Heart right ventricle (tissue), 16 donors: ENCODE measurements at places on chromosomes 4 and X.

- no peak for DNase-seq
- no peak overlapping the region for H3K4me3 ChIP-seq
- H3K27ac ChIP-seq: no peak overlapping the region
Measured at GRCh38 chr4:137032222-137032621, 500.1 kb downstream of the PCDH18 start.

- H3K27me3 ChIP-seq: no peaks in the 10 kb centered on the region
- no peaks in the 10 kb centered on the region for H3K4me1 ChIP-seq
- H3K4me3 ChIP-seq: no peak overlapping the region
- no peak for DNase-seq
- no peaks in the 10 kb centered on the region for H3K36me3 ChIP-seq
Measured at GRCh38 chrX:4588466-4588865, 875.0 kb upstream of the PRKX start.

DNA sequence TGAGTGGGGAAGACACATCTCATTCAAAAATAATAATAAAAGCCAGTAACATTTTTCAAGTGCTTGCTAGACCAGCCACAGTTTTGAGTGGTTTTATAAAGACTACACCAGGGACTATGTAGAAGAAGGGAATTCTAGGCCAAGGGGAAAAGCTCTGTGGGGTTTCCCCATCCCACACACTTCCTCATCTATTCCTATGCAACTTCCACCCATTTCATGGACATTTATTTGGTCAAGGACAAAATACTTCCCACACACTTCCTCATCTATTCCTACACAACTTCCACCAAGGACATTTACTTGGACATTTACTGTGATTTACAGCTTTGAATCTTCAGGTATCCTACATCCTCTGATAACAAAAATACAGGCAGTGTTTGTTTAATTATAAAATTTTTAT, 86.5 kb upstream of the KLF3 start:
- no peak overlapping the region for H3K27ac ChIP-seq
- no peaks in the 10 kb centered on the region for H3K27me3 ChIP-seq
- no peaks in the 10 kb centered on the region for H3K36me3 ChIP-seq
- H3K4me1 ChIP-seq: no peaks in the 10 kb centered on the region
- no peak overlapping the region for H3K4me3 ChIP-seq

GRCh38 chr4:189804894-189805293, 135.8 kb upstream of the FRG1 start:
- DNase-seq: peak; percentile 44
- no peaks in the 10 kb centered on the region for H3K27me3 ChIP-seq
- no peaks in the 10 kb centered on the region for H3K4me1 ChIP-seq
- no peak overlapping the region for H3K27ac ChIP-seq
- no peak overlapping the region for H3K4me3 ChIP-seq

DNA sequence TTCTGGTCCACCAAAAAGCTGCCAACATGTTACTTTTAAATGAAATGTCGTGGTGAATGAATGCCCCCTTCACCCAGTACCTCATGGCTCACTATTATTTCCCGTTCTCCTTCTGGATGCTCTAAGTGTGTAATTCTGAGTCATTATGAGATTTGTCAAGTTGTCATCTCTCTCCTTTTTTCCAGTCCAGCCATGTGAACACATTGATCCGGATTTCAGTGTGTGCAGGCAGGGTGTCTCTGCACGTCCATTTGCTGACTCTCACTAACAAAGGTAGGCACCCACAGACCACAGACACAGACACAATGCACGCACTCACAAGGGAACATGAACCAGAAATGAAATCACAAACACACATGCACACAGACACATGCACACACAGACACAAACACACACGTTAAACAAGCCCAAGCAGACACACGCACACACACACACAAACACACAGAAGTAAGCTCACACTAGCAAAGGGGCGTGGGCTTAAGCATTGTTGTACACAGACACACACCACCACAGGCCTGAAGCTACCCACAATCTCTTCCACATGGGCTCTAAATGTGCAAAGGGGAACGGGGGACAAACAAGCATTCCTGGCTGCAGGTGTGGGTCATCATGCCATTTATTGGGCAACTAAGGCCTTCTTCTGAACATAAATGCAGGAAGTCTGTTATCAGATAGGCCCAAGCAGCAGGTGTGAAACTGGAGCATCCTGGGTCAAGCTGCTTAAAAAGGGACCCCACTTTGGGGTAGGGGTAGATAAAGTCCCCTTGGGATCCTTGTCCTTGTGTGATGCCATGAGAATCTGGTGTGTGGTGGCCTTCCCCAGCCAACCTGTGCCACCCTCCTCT, 58.1 kb downstream of the NBDY start:
- H3K36me3 ChIP-seq: no peaks in the 10 kb centered on the region
- H3K27ac ChIP-seq: no peak overlapping the region
- no peaks in the 10 kb centered on the region for H3K27me3 ChIP-seq

GRCh38 chr4:12987284-12987683, 496.9 kb downstream of the RAB28 start:
- no peaks in the 10 kb centered on the region for H3K36me3 ChIP-seq
- no peak overlapping the region for H3K27ac ChIP-seq
- H3K4me1 ChIP-seq: no peaks in the 10 kb centered on the region
- DNase-seq: no peak

DNA sequence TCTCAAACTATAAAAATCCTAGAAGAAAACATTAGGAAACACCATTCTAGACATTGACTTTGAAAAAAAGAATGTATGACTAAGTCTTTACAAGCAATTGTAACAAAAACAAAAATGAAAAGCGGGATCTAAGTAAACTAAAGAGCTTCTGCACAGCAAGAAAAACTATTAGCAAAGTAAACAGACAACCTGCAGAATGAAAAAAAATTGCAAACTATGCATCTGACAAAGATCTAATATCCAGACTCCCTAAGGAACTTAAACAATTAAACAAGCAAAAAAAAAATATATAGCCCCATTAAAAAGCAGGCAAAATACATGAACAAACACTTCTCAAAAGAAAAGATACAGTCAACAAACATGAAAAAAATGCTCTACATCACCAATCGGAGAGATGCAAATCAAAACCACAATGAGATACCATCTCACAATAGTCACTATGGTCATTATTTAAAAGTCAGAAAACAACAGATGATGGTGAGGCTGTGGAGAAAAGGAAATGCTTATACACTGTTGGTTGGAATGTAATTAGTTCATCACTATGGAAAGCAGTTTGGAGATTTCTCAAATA, 168.1 kb downstream of the EPHA5 start:
- no peak overlapping the region for H3K4me3 ChIP-seq
- no peaks in the 10 kb centered on the region for H3K27me3 ChIP-seq
- DNase-seq: no peak
- H3K4me1 ChIP-seq: no peaks in the 10 kb centered on the region

- H3K27ac ChIP-seq: no peak overlapping the region
- H3K4me1 ChIP-seq: no peaks in the 10 kb centered on the region
- no peaks in the 10 kb centered on the region for H3K36me3 ChIP-seq
- H3K4me3 ChIP-seq: no peak overlapping the region
- no peaks in the 10 kb centered on the region for H3K27me3 ChIP-seq
Measured at GRCh38 chr4:138407329-138407728, 165.2 kb upstream of the SLC7A11 start.

GRCh38 chr4:41600243-41600912, 62.4 kb downstream of the LIMCH1 start:
- peak; percentile 23 for DNase-seq
- H3K36me3 ChIP-seq: no peaks in the 10 kb centered on the region

DNA sequence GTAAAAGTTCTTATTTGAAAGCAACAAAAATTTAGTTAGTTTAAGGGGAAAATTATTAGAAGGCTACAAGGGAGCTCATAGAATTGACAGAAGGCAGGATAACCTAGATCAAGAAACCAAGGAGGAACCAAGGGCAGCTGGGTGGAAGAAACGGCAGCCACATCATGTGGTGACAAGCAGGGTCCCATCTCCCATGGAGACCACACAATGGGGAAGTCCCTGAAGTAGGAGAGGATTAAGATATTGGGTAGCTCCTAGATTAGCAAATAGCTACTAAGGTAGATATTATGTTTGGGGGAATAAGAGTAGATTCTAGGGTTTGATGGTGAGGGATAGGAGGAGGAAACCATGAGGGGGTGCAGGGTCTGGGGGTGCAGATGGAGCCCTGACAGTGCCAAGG, 48.0 kb upstream of the TMEM154 start:
- H3K27me3 ChIP-seq: no peaks in the 10 kb centered on the region
- H3K4me3 ChIP-seq: no peak overlapping the region
- H3K36me3 ChIP-seq: no peaks in the 10 kb centered on the region

GRCh38 chr4:23162275-23162674, 469.5 kb downstream of the GBA3 start:
- H3K4me3 ChIP-seq: no peak overlapping the region
- H3K36me3 ChIP-seq: no peaks in the 10 kb centered on the region
- H3K4me1 ChIP-seq: no peaks in the 10 kb centered on the region
- no peak overlapping the region for H3K27ac ChIP-seq

DNA sequence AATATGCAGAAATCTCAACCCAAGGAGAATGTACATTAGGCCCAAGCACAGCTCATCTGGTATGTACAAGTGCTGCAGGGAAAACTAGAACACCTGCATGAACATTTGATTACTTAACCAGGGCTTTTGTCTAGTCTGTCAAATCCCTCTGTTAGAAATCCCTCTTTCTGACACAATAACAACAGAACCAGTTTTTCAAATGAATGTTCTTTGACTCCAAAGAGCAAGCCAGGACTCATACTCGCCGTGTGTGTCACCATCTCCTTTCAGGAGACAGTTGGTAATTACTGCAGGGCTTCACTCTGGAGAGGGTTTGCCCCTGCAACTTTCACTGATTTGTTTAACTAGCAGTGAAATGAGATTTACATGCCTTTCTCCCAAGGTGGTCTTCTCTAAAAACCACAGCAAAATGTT, 143.0 kb upstream of the FAM241A start:
- H3K4me1 ChIP-seq: no peaks in the 10 kb centered on the region
- no peaks in the 10 kb centered on the region for H3K36me3 ChIP-seq
- H3K27ac ChIP-seq: no peak overlapping the region
- no peak for DNase-seq
- H3K27me3 ChIP-seq: no peaks in the 10 kb centered on the region

DNA sequence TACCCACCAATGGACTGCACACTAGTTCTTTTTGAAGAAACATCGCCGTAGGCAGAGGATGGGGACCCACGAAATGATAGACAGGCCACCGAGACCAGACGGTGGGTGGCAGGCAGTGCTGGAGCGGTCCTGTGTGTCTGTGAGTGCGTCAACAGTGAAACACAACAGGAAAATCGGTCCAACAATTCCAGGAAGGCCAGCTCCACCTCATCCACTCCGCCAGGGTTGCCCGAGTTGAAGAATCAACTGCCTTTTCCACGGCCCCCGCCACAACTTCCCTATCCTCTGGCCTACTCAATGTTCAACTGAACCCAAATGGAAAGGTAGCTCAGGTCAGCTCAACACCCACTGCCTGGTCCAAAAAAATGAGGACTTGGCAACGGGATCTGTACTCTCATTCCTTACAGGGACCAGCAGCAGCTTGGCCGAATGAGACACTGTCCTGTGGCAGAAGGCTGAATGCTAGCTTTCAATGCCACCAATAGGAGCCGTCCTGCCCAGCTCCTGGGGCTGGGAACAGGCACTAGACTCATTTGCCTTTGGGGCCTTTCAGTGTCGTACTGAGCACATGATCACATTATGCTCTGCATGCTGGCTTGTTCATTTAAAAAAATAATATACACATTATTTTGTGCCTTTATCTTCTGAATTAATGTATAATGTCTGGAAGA, 43.5 kb downstream of the MID1 start:
- no peaks in the 10 kb centered on the region for H3K36me3 ChIP-seq
- H3K4me1 ChIP-seq: no peaks in the 10 kb centered on the region
- H3K27me3 ChIP-seq: no peaks in the 10 kb centered on the region
- H3K27ac ChIP-seq: peak overlapping the region; percentile 10

GRCh38 chr4:94395562-94395961, 52.9 kb upstream of the HPGDS start:
- H3K27me3 ChIP-seq: no peaks in the 10 kb centered on the region
- H3K36me3 ChIP-seq: no peaks in the 10 kb centered on the region
- no peak for DNase-seq
- no peaks in the 10 kb centered on the region for H3K4me1 ChIP-seq

GRCh38 chr4:174532445-174532844, 10.2 kb upstream of the HPGD start:
- no peaks in the 10 kb centered on the region for H3K4me1 ChIP-seq
- no peak overlapping the region for H3K27ac ChIP-seq
- no peaks in the 10 kb centered on the region for H3K27me3 ChIP-seq
- no peaks in the 10 kb centered on the region for H3K36me3 ChIP-seq
- H3K4me3 ChIP-seq: no peak overlapping the region

GRCh38 chrX:19443869-19444526, 71.3 kb downstream of the MAP3K15 start:
- no peaks in the 10 kb centered on the region for H3K36me3 ChIP-seq
- no peak overlapping the region for H3K4me3 ChIP-seq
- no peak for DNase-seq

- no peaks in the 10 kb centered on the region for H3K27me3 ChIP-seq
- peaks cover 19% of the 10 kb centered on the region for H3K4me1 ChIP-seq
- H3K4me3 ChIP-seq: no peak overlapping the region
- peak overlapping the region; percentile 93 for H3K27ac ChIP-seq
- no peaks in the 10 kb centered on the region for H3K36me3 ChIP-seq
Measured at GRCh38 chr4:76951672-76952010, 2.1 kb downstream of the SEPTIN11 start.

- H3K27me3 ChIP-seq: no peaks in the 10 kb centered on the region
- no peak overlapping the region for H3K4me3 ChIP-seq
- H3K36me3 ChIP-seq: no peaks in the 10 kb centered on the region
- no peak for DNase-seq
Measured at GRCh38 chr4:22874334-22874912, 181.7 kb downstream of the GBA3 start.

DNA sequence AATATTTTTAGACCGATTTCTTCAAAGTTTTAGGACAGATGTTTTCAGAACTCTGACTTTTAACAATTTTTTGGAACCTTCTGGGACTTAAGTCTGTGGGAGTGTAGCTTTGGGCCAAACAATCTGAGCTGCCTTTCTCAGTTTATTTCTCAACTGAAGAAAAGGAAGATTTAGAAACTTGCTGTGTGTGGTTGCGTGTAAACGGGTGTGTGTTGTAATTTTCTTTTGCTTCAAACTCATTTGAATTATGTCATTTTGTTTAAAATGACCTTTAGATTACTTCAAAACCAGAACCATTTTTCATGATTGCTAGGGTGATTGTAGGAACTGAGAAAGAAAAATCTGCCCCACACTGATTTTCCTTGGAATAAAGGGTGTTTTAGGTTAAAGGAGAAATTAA, 577.7 kb upstream of the GALNTL6 start:
- no peaks in the 10 kb centered on the region for H3K36me3 ChIP-seq
- no peak overlapping the region for H3K4me3 ChIP-seq
- no peak overlapping the region for H3K27ac ChIP-seq
